ENCODE measurements at places on chromosomes 2 and 18.

DNA sequence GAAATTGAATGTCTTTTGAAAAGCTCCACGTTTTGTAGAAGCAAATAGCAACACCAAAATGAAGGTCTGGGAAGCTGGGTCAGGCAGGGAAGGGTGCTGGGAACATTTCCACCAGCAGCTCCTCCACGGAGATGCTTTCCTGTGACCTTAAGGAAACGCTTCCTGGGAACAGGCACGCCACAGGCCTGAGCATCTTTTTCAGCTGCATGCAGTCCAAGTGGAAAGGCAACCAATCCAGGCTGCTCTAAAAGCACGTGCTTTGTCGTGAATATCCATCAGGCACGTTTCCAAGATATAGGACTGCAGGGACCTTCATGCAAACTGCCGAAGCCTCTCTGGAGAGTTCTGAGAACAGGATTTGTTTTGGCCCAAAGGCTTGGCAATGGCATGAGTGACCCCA is 109.3 kb downstream of the KLHL29 start:
- no peak for DNase-seq

GRCh38 chr2:195683174-195683573 is 26.1 kb downstream of the SLC39A10 start:
- peak; percentile 85 for DNase-seq

DNA sequence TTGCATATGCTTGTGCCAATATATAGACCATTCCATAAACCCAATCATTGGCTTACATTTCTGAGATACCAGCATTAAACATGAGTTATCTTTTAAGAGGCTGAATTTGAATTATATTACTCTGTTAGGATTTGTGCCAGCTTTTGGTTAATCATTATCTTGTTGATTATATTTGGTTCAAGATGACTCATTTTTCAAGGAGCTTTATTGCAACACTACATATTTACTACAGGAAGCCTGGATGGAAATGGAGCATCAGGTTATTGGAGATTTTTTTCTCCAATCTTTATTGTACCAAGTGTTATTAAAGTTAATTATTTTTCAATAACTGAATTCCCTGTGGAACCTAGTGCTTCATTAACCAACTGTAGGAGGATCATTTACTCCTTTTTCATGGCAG is 26.4 kb downstream of the EML4 start:
- peak; percentile 84 for DNase-seq

DNA sequence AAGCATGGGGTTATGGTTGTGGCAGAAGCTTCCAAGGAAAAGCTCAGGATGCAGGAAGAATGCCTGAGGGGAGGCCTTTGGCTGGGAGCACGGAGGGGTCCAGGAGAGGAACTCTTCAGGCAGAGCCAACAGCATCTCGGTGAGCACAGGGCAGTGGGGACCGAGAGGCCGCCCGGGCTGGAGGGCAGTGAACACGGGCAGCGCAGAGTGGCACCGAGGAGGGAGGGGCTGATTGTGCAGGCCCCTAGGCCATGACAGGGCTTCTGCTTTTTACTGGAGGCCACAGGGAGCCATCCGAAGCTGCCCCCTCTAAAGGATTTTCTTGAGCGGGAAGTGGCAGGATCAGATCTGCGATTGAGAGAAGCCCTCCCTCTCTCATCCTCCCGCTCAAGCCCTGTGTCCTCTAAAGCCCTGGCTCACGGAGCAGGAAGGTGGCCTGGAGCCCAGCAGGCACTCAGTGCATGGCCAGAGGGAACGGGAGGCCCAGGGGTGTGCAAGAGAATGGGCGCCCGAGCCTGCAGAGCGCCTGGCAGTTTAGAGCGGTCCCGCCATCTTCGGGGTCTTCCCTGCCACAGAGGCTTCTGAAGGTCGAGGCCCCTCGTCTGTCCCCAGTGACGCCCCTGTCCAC is 110.0 kb upstream of the STON1 start:
- no peak for DNase-seq

DNA sequence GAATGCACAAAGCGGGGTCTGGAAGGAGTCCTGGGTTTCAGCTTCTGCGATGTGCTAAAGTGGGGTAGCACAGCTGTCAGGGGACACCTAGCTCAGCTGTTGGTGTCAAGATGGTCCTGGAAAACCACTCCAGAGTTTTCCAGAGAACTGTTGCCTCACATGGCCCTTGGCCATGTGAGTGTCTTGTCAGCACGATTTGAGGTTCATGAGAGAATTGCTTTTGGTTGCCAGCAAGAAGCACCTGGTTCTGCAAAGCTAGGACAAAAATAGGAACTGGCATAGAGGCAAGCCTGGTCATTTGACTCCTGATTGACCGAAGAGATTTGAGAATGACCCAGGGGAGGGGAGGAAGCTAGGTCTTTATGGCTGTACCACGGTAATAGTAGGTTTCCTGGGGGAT is 50.4 kb upstream of the CTLA4 start:
- DNase-seq = no peak

- DNase-seq = no peak
These were observed 634 bp upstream of the MSGN1 start for GRCh38 chr2:17815468-17816184.

DNA sequence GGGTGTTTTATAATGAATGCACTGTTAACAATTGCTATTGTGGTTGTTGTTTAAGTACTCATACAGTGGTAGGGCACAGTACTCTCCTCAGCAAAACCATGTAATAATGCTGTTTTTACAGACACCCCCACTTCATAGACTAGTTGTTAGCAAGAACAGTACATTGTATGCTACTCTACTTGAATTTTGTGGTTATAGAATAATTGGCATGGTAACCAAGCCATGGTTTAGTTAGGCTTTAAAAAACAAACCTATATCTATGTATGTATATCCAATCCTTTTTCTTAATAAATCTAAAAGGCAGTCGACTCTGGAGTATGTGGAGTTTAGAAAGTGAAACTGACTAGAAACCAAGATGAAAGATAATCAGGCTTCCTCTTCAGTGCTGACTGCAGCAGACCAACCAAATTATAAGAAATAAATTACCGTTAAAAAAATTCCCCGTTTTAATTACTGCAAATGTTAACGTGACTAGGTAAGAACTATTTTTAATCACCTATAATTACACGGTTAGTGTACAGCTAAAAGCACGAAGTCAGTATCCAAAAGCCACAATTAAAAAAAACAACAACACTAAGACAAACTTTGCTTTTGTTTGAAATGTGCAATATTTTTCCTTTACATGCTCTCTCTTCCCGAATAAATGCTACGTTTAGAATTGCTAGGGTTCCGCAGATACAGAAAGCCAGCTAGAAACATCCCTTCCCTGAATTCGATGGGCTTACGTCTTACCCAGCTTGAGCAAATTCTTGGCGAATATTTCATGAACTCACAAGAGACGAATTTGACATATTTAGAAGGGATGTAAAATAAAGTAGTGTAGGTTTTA is 113.3 kb upstream of the SERTAD2 start:
- peak; percentile 60 for DNase-seq

GRCh38 chr2:8996006-8996405 is 7.5 kb downstream of the MBOAT2 start:
- DNase-seq = no peak

- DNase-seq = no peak
These were observed 6.4 kb upstream of the KCMF1 start for GRCh38 chr2:84964406-84965191.

DNA sequence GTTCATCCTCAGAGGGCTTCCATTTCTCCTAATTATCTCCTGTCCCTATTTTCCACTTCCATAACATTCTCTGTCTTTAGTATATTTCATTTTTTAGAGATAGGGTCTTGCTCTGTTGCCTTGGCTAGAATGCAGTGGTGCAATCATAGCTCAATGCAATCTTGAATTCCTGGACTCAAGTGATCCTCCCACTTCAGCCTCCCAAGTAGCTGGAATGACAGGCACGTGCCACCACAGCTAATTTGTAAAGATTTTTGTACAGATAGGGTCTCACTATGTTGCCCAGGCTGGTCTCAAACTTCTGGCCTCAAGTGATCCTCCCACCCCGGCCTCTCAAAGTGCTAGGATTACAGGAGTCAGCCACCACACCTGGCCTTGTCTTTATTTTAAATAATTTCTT is 589.0 kb downstream of the ZEB2 start:
- DNase-seq = no peak

DNA sequence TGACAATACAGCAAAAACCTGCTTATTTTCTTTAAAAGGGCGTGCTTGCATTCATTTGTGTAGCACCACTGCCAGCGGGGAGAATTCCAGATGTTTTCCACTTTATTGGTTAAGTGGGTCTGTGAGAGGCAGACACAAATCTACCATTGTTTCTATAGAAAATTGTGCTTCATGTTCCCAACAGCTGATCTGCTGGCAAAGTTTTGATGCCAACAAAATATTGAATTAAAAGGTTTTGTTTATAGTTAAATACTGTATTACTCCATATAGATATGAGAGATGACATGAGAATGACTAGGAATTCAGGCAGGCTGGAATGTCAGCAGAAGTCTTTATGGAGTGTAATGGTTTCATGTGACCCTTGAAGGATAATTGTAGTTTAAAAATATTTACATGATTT is 182.7 kb downstream of the MC4R start:
- DNase-seq = no peak

DNA sequence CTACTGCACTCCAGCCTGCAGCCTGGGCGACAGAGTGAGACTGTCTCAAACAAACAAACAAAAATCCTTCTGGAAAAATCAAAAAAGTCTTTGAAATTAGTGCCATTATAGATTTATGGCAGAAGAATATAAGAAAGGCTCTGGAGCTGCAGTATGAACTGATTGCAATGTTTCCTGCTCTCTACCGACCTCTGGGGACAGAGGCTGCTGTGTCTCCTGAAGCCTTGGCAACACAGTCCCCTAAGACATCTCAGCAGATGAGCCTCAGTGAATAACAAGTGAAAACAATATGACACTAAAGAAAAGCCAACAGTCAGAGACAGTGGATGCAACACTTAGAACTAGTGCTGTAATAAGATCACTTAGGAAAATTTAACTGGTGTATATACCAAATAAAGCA is 494.9 kb upstream of the LRATD1 start:
- DNase-seq = no peak

DNA sequence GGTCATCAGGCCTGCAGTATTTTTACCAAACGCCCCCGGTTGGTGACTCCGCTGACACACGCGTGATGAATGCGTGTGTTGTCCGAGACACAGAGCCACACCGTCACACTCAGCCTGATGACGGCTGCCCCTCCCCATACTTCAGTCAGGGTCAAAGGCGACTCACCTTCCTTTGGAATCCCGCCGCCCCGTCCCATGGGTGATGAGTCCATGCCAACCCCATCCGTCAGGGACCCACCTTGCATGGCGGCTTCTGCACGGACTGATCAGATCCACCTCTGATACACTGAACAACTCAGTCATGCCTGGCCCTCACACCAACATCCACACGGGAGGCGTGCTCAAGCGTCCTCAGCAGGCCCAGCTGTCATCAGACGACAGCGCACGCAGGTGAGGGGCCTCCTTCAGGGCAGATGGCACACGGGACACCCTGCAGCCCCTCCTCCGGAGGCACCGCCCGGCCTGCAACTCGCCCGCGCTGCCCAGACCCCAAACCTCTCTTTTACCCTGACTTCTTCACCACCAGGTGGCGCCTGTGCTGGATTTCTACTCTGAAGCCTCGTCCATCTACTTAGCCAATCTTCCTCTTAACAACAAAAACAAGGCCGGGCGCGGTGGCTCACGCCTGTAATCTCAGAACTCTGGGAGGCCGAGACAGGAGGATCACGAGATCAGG is 89.2 kb downstream of the ZNF516 start:
- peak; percentile 63 for DNase-seq

DNA sequence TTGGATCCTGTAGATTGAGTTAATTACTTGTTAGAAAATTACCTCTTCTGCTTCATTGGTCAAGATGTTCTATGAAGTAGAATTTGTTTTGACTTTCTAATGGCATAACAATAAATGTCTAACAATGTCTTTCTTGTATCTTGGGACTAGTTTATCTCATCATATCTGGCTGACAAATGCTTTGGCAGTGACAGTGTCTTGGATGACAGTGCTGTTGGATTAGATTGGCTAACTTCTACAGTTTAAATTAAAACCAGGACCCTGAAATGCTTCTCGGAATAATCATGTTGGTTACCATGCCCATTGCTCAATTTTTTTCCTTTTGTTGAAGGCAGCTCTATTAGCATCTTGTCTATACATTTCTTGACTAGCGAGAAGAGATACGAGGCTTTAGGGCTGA is 176.9 kb downstream of the PARD3B start:
- no peak for DNase-seq

DNA sequence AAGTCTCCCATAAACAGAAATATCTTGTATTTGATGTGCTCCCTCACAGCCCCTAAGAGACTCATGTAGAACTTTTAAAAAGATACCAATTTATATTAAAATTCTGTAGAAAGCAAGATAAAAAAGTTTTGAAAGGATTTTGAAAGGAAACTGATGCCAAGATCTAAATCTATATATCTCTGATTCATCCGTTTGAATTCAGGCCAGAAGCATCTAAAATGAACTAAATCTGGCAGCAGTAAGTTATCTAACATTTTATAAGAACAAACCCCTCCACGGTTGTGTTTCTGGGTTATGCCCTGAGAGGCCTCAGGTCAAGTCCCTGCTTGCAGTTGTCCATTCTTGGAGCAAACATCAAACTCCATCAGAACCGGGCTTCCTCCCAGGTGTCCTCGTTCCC is 165.8 kb downstream of the FBXO15 start:
- no peak for DNase-seq

DNA sequence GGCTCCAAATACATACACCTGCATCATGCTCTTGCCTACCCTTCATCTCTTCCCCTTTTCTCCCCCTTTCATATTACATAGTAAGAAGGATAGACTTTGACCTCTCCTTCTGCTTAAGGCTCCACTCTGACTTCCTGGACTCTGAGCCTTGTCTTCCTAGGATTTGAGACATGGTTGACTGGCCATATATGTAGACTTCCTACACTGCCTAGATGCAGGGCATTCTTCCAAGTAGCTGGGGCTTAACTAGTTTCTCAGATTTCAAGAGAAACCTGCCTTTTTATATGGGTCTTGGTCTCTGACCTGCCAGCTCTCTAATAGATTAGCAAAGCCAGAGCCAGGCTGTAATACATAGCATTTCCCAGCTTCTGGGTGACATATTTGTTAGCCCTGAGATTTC is 35.4 kb upstream of the CYP26B1 start:
- no peak for DNase-seq

DNA sequence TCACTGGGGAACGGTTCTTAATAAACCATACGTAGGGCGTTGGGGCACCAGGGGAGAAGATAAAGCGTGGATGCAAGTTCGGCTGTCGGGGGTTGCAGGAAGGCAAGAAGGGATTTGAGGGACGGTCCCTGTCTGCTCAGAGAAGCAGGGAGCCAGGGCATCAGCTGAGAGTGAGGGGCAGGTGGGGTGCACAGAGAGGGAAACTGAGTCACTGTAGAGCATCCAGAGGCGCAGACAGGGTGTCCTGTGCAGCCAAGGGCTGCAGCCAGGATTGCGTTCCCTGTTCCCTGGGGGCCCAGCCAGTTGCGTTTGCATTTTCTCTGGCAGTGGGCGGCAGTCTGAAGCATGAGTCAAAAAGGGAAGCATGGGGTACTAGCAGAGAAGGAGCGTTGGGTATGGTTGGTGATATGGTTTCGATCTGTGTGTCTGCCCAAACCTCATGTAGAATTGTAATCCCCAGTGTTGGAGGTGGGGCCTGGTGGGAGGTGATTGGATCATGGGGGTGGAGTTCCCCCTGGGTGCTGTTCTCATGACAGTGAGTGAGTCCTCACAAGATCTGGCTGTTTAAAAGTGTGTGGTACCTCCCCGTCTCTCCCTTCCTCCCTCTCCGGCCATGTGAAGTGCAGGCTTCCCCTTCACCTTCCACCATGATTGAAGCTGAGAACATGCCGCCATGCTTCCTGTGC is 202.9 kb downstream of the NDUFA10 start:
- DNase-seq = no peak
